Fibroblast of skin of scalp (primary cell): ENCODE measurements at places on chromosomes 12 and 14.
A peak's percentile ranks its signal among the peaks of the same experiment; 100 is the strongest.

- peak; percentile 76 for DNase-seq
These were observed 36.6 kb downstream of the GPR135 start for GRCh38 chr14:59428581-59429012.

DNA sequence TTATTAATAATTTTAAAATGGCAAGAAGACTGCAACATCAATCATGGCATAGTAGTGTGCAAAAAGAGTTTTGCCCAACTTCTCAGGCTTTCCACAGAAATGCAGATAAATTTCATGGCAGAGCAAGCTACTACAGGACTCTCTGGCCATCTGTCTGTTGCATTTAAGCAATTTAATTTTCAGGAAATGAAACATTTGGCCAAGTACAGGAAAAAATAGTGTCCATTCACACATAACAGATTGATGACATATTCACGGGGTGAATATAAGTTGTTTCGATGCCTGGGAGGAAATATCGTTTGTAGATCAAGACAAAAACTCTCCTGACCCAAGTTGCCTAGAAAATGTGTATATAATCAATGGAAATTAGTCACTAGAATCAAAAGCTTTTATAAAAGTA is 324.0 kb downstream of the PRKD1 start:
- DNase-seq = no peak

GRCh38 chr12:30836656-30837445 is 82.1 kb upstream of the CAPRIN2 start:
- no peak for DNase-seq

DNA sequence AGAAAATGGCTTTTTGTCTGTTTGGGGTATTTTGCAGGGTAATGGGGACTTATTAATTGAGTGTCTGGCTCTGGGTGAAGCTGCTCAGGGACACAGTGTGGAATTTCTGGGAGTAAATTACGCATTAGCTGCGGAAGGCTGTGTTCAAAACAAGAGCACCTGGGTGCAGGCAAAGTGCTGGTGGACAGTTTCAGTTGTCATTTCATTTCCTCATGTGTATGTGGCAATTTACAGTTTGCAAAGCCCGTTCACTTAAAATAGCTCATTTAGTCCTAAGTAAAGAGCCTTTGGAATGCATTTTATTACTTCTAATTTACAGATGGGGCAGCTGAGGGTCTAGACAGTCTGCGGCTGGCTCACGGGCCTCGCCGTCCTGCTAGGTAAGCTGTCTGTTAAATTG is 546.8 kb downstream of the BCL11B start:
- no peak for DNase-seq

GRCh38 chr12:106586803-106587684 is 4.2 kb downstream of the RFX4 start:
- no peak for DNase-seq

- DNase-seq = peak; percentile 52
These were observed 456.7 kb downstream of the SLC16A7 start for GRCh38 chr12:60052483-60052882.
